ENCODE measurements at places on chromosomes 3 and 15.

GRCh38 chr15:85554852-85555521, 174.6 kb downstream of the AKAP13 start:
- no peak for DNase-seq

DNA sequence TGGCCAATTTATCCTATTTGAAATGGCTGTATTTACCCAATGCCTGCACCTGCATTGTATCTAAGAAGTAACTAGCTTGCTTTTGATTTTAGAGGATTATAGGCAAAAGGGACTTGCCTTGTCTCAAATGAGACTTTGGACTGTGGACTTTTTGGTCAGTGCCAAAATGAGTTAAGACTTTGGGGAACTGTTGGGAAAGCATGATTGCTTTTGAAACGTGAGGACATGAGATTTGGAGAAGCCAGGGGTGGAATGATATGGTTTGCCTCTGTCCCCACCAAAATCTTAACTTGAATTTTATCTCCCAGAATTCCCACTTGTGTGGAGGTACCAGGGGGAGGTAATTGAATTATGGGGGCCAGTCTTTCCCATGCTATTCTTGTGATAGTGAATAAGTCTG, 1505.4 kb downstream of the SI start:
- DNase-seq = no peak

DNA sequence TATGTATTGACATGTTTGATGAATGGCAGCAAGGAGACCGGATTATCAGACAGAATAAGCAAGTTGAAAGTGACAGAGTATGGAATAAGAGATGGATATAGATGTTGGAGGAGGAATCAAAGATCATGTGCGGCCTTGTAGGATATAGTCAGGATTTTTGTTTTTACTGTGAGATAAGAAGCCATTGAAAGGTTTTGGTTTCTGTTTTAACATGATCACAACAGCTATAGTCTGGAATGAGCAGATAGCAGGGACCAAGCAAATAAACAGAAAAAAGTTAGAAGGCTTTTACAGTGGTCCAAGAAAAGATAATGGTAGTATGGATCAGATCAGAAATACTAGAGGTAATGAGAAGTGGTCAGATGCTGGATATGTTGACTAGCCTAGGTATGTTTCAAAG, 52.6 kb downstream of the SLC12A6 start:
- no peak for DNase-seq

GRCh38 chr3:146322216-146322817, 71.4 kb upstream of the PLSCR4 start:
- no peak for DNase-seq

- DNase-seq = no peak
Observed at GRCh38 chr3:104578558-104578957, 788.2 kb upstream of the ALCAM start.

- DNase-seq = no peak
Observed at GRCh38 chr3:45773714-45774449, 22.5 kb downstream of the SLC6A20 start.

DNA sequence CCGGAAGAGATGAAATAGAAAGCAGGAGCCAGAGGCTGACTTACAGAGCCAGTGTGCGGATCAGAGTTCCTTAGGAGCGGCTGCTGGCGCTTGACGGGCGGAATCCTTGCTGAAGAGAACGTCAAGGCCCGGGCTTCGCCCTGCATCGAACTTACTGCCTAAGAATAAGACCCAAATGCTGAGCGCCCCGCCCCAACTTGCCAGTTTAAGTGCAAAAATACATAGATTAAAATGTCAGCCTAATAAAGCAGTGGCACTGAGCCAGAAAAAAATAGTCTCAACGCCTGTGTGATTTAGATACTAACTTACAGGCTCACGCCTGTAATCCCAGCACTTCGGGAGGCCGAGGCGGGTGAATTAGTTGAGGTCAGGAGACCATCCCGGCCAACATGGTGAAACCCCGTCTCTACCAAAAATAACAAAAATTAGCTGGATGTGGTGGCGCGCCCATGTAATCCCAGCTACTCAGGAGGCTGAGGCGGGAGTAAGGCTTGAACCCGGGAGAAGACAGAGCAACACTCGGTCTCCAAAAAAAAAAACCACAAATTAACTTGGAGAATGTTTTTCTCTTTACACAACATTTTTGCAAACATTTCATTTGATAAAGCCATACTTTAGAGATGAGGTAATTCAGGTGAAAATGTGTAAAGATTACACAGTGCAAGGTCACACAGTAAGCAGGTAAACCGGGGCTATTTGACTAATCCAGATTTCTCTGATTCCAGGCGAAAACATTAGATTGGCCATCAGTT, 1.2 kb upstream of the UBP1 start:
- no peak for DNase-seq

DNA sequence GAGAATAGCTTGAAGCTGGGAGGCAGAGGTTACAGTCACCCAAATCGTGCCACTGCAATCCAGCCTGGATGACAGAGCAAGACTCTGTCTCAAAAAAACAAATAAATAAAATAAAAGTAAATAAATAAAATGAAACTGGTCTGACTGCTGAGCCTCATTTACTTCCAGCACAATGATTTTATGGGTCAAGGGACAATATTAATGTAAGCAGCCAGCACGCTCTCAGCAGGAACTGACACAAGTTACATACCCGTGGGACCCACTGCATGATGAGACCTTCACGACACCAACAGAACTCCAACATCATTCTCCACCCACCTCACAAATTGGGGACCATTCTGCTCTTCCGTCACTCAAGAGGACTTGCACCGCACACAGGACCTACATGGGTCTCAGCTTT, 230.3 kb downstream of the MAGI1 start:
- DNase-seq = no peak

DNA sequence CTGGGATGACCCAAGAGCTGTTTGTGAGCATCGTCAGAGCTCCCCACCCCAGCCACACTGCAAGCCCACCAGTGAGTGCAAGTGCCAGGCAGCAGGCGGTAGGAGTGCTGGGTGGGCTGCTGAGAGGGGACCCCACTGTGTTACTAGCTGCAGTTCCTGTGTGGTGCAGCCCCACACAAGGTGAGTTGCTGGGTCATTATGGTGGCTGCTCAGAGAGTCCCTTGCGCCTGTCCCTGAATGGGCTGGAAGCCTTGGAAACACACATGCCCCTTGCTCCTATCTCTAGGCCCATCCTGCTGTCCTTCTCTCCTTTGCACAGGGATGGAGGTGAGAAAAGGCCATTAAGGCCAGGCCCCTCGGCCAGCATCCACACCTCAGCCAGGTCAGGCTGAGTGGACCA, 83.7 kb downstream of the SEC22A start:
- no peak for DNase-seq

DNA sequence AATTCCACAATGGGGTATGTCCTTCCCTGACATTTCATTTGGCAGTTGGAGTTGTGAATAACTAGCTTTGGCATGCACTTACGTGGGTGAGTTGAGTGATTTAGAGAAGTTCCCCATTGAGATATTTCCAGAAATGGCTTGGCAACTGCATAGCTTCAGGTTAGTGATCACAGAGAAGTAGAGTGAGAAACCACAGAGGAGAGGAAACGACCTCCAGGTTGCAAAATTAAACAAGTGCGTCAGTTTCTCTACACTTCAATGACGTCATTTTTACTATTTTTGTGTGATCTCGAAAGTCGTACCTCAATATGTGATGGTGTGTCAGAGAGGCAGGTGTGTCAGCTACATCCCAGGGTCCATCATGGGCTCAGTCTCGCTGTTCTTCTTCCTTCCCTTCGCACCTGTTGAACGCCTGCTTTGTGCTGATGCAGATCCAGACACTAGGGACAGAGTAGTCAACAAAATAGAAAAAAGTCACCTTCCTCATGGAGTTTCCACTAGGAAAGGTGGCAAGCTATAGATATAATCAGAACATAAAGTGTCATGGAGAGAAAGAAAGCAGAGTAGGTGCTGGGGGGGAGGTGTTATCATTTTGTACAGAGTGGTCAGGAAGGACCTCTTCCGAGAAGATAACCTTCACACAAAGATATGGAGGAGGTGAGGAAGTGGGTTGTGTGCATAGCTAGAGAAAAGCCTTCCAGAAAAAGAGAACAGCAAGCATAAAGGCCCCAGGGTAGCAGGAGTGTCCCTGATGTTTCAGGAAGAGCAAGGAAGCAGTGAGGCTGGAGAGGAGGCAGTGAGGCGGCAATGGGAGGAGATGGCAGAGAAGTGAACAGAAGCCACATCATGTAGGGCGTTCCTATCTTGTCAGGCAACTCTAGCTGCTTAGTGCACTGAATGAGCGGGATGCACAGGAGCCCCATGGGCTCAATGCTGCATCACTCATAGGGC, 75.6 kb downstream of the MCTP2 start:
- no peak for DNase-seq

DNA sequence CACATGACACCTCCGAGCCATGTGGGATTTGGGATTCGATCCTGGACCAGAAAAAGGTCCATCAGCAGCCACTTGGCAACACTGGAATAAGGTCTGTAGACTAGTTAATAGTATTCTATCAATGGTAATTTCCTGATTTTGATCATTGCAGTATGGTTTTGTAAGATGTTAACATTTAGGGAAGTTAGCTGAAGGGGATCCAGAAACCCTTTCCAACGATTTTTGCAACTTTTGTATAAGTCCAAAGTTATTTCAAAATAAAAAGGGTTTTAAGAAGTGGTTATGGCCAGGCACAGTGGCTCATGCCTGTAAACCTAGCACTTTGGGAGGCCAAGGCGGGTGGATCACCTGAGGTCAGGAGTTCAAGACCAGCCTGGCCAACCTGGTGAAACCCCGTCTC, 10.2 kb downstream of the BDH1 start:
- no peak for DNase-seq

DNA sequence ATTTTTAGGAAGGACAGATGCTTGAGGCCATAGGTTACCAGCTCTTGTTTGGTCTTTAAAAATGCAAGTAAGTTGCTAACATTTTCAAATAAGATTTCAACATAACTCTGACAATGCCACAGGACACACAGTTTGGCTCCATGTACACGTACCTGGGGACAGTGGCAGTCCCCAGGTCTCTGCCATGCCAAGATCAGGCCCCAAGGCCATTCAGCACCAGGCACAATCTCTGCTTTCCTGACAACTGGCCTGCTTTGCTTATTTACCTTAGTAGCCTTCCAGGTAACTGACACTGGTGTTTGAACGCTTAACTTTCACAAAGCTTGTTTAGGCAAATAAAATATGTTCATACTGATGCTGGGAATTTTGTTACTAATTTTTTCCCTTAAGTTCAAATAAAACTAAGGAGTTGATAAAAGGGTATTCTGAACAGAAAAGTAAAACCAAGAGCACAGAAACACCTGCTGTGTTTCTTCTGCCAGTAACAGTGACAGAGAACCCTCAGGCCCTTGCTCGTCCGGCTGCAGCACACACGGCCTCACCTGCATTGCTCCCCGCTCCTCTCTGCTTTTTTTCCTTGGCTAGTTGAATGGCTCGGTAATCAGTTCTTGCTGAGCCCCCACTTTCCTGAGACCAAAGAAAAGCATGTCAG, 16.5 kb downstream of the ZXDC start:
- no peak for DNase-seq

- no peak for DNase-seq
Observed at GRCh38 chr3:141405591-141405990, 37.3 kb downstream of the ZBTB38 start.

GRCh38 chr3:13045241-13045903, 27.9 kb downstream of the IQSEC1 start:
- no peak for DNase-seq

GRCh38 chr3:165919284-165919683, 82.1 kb upstream of the BCHE start:
- DNase-seq = no peak

- DNase-seq = no peak
Observed at GRCh38 chr3:182294256-182294655, 499.0 kb upstream of the ATP11B start.

DNA sequence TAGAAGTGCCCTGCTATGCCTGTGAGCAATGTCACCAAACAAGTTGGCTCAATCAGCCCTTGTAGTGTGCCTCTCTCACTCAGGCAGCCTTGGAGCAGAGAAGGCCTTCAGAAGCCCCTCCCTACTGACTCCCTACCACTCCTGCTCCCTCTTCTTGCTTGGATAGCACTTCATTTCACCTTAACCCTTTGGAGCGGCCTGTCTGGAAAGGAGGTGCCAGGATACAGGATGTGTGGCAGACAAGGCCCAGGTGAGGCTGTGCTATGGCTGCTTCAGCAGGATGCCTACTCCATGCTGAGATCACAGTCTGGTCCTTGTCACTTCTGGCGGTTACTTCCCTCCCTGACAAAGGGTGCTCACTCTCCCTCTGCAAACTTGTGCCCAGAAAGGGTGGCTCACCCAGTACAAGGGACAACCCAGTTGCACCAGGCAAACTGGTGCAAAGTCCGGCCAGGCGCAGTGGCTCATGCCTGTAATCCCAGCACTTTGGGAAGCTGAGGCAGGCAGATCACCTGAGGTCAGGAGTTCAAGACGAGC, 1.1 kb downstream of the MON1A start:
- no peak for DNase-seq

DNA sequence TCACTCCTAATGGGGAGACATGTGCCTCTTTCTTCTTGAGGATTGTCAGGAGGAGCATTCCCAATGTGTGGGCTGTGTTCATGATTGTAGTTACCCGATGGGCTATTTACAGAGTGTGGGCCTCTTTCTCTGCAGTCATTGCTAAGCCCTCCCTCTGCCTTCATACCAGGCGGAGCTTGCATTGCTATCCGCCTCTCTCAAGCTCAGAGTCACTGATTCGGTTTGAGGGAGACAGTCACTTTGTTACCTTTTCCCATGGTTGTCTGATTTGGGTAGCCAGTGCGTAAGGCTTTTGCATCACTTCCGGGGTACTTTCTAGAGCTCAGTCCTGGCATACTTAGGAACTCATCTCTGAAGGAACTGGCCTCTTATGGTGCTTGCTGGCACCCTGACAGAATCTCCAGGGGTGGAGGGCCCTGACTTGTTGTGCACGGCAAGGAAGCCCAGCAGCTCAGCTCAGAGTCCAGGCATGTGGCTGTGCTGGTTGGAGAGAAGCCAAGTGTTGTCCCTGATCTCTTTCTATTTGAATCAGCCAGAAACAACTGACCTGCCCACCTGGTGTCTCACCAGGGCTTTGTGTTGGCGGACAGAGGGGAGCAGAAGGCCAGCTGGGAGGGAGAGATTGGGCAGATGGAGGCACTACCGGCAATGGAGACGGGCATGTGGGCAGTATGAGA, 79.8 kb downstream of the EPHB1 start:
- no peak for DNase-seq

GRCh38 chr3:61730056-61730455, 168.7 kb downstream of the PTPRG start:
- no peak for DNase-seq

GRCh38 chr3:142892714-142893113, 3.8 kb upstream of the PCOLCE2 start:
- no peak for DNase-seq

GRCh38 chr3:173584093-173584837, 186.7 kb downstream of the NLGN1 start:
- DNase-seq = no peak

Data from naive thymus-derived CD8-positive, alpha-beta T cell (primary cell).